Activated CD8-positive, alpha-beta memory T cell treated with anti-CD3 and anti-CD28 coated beads for 1 hour (primary cell): ENCODE measurements at places on chromosomes 2 and 18.

DNA sequence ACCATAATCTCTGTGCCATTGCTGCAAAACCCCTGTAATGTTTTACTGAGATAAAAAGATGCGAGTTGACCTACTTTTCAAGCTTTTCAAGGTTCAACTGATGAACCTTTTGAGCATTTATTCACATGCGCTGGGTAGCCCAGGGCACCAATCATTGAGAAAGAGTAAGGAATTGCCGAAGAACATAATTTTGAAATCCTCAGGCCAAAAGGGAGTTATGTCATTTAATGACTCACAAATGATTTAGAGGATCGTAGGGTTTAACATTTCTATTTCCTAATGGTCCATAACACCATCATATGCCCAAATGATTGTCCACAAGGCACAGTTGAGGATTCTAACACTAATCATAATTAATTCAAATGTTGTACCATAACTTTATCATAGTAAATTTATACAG is 20.2 kb upstream of the DLX1 start:
- DNase-seq: no peak

- DNase-seq: no peak
Observed at GRCh38 chr2:206480161-206480560, 36.8 kb downstream of the ADAM23 start.

GRCh38 chr2:218476676-218477075 is 57.8 kb downstream of the VIL1 start:
- no peak for DNase-seq

GRCh38 chr2:208256192-208256782 is 1.4 kb upstream of the IDH1 start:
- no peak for DNase-seq

DNA sequence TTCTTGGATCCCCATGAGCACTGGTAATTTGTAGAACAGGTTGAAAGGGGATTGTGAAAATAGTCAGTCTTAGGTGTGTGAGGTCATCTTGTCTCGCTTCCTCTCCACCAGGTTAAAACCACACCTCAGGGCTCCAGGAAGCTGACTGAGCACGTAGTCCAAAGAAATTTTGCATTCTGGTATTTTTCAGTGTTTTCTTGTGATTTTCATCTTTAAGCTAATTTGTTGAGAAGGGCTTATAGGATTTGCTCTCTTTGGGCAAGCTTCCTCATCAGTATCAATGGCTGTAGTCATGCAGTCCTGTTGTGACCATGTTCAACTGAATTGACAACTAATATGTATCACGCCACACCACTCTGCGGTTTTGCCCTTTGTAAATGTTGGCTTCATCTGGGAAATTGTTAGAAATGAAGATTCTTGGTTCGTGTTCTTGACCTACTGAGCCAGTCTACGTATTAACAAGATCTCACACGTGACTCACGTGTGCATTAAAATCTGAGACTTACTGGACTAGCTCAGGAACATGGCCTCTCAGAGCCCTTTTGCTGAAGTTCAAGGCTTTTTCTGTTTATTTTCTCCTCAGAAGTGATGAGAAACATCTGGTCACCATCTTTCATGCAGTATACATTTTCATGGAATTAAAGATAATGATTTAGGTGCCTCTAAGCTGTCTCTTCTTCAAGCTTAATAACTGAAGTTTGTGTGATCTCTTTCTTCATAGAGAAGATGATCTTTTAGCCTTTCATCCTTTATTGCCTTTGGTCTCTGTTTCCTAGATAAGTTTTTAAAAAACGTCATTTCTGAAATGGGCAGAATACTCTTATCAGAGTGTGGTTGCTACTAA is 32.8 kb downstream of the FMNL2 start:
- DNase-seq: no peak

- no peak for DNase-seq
Observed at GRCh38 chr2:9473308-9473984, 905 bp upstream of the IAH1 start.

- DNase-seq: no peak
Observed at GRCh38 chr2:224930990-224931389, 111.3 kb downstream of the DOCK10 start.

DNA sequence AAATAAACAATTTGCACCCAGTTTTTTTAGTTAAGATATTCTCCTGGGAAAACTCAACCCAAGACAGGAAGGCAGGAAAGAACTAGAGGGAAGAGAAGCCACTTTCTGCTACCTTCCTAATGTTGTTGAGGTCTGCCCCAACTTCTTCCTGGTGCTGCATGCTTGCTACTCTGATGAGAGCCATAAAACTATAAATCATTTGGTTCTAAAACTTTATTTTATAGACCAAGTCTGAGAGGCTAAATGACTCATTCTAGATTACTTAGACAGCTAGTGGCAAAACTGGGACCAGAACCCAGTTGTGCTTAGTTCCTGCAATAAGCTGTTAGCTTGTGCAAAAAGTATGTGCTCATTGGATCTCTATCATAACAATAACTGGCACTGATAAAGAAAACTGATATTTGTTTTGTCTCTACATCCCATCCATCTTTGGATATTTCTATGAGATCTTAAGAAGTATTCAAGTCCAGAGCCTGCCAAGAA is 344.9 kb upstream of the SLC14A2 start:
- no peak for DNase-seq

DNA sequence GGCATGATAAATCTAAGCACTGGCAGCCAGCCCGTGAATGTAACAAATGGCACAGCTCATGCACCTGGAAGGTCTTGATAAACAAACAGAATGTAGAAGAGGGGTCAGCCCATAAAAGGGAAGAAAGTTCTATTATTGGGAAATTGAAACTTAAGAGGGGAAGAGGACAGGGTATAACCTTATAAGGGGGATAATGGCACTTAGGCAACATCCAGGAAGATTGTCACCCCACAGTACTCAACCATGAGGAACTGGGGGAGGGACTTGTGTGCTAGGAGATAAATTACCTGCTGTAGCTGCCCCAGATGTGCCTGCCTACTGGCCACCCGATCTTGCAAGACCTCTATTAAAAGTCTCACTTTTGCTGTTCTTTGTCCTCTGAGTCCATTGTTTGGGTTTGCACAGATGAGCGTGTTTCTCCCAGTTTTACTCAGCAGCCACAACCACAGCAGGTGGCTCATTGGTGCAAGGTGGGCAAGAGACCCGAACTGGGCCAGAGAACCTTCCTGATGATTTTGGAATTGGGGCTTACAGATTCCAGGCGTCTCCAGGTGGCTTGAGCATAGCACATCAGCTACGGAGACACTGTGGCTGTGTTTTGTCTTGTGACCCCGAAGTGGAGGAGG is 79.0 kb upstream of the TAF1B start:
- no peak for DNase-seq

- DNase-seq: no peak
Observed at GRCh38 chr2:10862330-10862729, 49.4 kb upstream of the KCNF1 start.

DNA sequence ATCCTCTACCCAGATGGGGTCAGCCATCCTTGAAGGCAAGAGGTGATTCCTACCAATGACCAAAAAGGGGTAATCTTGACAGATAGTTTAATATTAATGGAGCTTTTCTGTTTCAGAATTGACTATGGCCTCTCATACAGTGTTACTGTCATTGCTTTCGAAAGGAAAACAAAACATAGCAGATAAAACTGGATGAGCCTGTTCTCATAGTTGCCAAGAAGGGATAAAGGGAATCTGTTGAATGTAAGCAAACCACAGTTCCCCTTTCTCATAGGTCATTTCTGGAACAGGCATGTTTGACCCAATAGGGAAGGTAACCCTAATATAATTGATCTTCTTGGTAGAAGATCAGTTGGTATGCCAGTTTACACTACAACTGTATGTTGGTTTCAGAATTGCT is 1.6 kb downstream of the RAB27B start:
- DNase-seq: no peak

GRCh38 chr2:23399674-23400261 is 14.8 kb downstream of the KLHL29 start:
- no peak for DNase-seq

DNA sequence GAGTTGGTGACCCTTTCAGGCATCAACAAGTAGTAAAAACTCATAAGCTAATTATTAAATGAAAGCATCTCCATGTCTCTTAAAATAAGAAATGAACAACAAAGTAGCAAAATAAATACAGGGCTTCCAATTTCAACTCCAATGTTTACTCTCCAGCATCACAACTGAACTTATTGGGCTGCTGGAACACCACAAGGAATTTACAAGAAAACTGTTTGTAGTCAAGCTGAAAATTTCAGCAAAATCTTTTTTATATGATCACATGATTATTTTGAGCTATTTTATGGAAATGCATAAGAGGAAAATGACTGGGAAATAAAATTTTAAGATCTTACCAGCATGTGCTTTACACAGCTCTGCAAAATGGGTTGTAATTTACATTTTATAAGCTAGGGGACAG is 28.1 kb downstream of the COBLL1 start:
- DNase-seq: no peak

GRCh38 chr2:98515250-98515991 is 70.8 kb downstream of the INPP4A start:
- no peak for DNase-seq

- no peak for DNase-seq
Observed at GRCh38 chr2:107418708-107419107, 408.0 kb upstream of the RGPD4 start.

DNA sequence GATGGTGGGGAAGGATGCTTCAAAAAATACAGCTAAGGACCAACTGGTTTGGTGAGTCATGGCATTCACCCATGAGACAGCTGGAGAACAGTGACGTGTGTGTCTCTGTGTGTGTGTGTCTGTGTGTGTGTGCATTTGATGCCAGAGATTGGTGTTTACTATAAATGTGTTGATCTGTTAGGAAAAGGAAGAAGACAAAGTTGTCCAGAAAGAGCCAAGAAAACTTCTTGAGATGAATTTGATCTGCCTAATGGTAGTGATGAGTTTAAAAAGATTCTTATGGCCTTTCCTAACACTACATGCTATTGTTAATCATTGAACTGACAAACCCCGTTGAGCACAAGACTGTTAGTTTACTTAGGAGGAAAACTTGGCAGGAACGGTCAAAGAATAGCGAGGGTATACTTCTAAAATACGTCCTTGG is 36.4 kb upstream of the IL1R1 start:
- no peak for DNase-seq

DNA sequence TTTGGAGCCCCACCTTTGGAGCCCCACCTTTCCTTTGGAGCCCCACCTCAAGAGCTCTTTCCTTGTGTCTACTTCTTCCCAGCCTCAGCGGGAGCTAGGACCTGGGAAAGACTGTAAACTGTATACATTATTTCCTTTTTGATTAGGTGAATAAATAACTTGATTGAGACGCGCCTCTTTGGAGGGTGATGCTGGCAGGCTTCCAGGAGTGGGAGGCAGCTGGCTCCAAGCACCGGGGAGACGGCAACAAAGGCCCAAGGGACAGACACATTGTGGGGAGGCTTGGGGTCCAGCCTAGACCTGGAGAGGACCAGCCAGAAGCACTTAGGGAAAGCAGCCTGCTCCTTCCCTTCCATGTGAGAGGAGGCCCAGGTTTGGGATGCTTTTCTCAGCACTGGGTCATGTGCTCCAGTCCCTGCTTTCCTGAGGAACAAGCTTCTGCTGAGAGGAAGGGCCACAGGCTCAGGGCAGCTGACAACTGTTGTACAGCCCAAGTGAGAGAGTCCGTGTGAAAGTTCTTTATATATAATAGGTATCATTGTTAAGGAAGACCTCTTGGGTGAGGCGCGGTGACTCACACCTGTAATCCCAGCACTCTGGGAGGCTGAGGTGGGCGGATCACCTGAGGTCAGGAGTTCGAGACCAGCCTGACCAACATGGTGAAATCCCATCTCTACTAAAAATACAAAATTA is 297.2 kb upstream of the SLC14A2 start:
- no peak for DNase-seq
